ENCODE measurements at places on chromosomes 3 and 15.

DNA sequence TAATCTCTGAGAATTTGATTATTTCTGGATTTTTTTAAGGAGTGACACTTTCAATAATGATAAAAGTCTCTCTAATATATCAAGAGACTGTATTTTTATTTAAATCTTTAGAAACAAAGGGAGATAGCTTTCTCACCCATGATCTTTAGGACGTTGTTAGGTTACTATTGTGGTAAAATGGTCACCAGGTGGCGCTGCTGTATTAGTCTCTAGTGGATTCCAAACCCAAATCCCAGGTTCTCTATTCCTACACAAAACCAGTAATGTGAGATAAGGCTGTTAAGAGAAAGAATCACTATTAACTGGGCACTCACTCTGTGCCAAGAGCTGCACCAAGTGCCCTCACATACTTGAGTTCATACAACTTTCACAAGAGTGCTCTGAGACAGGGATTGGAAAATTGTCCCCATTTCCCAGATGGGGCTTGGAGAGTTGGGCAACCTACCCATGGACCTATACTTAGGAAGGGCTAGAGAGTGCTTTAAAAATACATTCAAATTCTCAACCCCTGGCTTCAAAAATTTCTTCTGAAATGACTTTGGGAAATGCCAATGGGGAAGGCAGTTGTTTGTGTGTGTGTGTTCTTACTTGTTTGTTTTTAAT lies 593.4 kb upstream of the TGFBR2 start:
- peak; percentile 71 for DNase-seq

- DNase-seq, result peak; percentile 87
Measured at GRCh38 chr3:149783576-149783975, 8.8 kb downstream of the ANKUB1 start.

- DNase-seq, result no peak
Measured at GRCh38 chr3:186361246-186361761, 730 bp downstream of the DGKG start.

DNA sequence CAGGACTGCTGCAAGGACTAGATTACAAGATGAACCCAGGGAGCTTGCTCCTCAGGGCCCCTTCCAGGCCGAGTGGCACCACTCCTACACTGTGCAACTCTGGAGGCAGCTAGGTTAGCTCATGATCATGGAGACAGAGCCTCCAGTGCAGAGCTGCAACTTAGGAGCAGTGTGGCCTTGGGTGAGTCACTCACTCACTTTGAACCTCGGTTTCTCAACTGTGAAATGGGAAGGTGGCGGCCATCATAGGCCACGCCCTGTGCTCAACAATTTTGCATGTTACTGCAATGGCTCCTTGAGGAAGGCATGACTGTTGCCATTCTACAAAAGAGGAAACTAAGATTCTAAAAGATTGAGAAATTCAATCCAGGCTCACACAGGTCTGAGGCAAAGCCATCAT lies 11.2 kb upstream of the CXCR6 start:
- no peak for DNase-seq

- DNase-seq, result no peak
Measured at GRCh38 chr15:28901587-28901980, 15.8 kb downstream of the APBA2 start.

GRCh38 chr3:48084929-48085328 lies 68.7 kb upstream of the MAP4 start:
- no peak for DNase-seq

DNA sequence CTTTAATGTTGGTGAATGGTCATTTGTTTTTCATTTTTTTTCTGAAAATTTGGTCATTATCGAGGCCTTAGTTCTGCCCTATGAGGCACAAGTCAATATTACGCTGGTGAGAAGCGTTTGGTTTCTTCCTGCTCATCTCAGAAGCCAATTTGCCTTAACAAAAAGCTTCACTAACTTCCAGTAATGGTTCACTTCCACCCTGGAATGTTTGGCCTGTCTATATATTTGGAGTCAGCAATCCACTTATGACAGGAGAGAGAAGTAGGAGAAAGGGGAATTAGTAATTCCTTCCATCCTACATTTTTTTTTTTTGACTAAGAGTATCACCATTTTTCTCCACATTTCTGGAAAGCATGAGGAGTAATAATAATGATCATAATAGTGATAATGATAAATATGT lies 124.4 kb downstream of the DIPK2A start:
- peak; percentile 7 for DNase-seq

DNA sequence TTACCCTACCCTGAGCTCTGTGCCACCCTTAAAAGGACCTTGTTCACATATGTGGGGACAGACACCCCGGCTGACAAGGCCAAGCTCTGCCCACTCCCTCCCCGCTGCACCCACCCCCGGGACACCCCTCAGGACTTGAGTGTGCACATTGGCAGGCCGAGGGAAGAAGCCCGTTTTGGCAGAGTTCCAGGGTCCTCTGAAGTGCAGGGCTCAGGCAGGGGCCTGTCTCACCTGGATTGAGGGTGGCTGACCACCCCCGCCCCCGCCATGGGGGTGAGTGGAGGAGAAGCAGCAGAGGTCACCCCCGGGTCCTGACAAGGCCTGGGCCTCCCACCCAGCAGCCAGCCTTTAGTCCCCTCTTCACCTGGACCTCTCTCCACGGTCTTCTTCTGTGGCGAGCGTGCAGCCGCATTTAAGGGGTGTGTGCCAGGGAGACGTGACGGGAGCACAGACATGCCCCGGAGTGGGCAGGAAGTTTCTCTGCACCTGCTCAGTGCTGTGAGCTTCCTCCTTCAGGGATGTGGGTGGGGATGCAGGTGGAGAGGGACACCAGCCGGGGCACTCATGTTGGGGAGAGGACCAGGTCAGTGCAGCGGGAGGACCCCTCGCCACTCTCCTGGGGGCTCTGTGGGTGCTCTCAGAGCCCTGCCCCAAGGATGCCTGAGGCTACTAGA lies 50.7 kb downstream of the LINGO1 start:
- DNase-seq, result no peak

- peak; percentile 99 for DNase-seq
Measured at GRCh38 chr3:125125821-125126245, 70.0 kb upstream of the HEG1 start.

- no peak for DNase-seq
Measured at GRCh38 chr3:181618260-181618659, 93.5 kb upstream of the SOX2 start.

DNA sequence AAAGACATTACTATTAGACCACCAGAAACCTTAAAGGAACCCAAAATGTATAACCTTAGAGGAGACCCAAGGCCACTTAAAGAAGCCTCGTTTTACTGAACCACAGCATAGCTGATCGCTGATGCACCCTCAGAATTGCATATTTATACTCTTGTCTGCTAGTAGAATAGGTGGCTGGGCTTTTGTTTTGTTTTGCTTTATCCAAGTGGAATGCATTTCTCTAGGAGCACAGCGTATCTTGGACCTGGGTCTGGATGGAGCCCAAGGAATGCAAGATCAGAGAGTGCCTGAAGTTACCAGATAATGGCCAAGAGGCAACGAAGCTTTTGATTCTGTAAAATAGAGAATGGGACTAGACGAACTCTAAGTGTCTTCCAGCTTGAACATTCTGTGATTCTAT lies 129.2 kb upstream of the COL8A1 start:
- DNase-seq, result peak; percentile 95

- no peak for DNase-seq
Measured at GRCh38 chr3:66398228-66399025, 102.4 kb downstream of the LRIG1 start.

- no peak for DNase-seq
Measured at GRCh38 chr3:52395503-52395865, 49.4 kb downstream of the SEMA3G start.

DNA sequence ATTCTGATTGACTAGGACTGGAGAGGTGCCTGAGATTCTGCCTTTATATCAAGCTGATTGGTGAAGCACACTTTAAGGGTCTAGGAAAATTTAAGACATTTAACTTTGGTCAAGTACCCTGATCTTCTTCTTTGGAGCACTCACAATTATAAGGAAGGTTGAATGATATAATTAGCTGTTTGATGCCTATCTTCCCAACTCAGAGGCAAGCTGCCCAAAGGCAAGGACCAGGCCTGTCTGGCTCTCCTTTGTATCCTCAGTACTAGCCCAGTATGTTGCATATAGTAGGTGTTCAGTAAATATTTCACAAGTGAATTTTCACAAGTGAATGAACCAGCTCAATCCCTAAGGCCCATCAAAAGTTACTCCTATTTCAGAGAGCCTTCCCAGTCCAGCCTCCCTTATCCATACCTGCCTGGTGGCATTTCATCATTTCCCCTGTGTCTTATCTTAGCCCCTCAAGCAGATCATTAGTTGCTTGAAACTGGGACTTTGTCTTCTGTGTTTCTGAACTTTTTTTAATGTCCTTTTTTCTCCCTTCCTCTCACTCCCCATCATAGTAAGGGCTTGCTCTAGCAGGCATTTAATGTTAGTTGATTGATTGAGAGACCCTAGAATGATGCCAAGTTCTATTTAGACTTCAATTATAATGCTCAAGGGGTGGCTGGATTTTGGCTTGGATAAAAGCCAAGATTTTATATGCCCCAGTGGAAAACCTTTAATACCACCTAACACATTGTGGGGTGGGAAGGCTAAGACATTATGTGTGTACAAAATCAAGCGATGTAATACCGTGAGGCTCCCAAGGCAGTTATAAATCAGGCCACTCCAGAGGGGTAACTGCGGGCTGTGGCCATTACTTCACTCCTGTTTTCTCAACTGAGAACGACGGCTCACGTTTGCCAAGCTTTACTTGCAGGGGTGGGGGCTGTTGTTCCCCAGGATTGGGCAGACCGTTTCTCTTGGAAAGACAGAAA lies 43.2 kb upstream of the BOC start:
- DNase-seq, result peak; percentile 43

GRCh38 chr15:98891301-98891700 lies 116.3 kb downstream of the PGPEP1L start:
- DNase-seq, result no peak

- DNase-seq, result no peak
Measured at GRCh38 chr15:99496302-99496629, 69.5 kb upstream of the MEF2A start.

- no peak for DNase-seq
Measured at GRCh38 chr3:15889936-15890335, 92.2 kb upstream of the ANKRD28 start.

GRCh38 chr15:88635318-88635717 lies 3.5 kb upstream of the ISG20 start:
- DNase-seq, result no peak

GRCh38 chr3:151987893-151988292 lies 114.5 kb downstream of the SUCNR1 start:
- no peak for DNase-seq

DNA sequence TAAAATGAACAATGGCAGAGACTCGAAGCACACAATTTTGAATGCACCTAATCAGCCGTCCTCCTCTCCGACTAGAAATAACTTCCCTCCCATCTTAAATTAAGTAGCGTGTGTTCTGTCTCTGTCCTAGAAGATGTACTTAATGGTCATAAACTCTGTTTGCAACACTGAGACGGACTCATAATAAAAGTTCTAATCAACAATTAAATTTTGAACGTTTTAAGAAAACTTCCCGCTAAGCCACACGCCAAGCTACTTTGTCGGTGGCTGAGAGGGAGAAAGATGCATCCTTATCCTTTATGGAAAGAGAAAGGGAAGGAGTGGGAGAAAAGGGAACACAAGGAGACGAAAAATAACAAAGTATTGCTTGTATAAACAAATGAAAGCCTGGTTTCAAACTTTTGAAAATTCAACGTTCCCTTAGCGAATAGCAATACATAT lies 989 bp downstream of the GNB4 start:
- no peak for DNase-seq
